ENCODE measurements at places on chromosomes 12 and 14. TPM values are rescaled to one million over a fixed set of nuclear protein-coding genes. Genes with fewer than 3 reads are reported as not detected.
A peak's percentile ranks its signal among the peaks of the same experiment; 100 is the strongest.

DNA sequence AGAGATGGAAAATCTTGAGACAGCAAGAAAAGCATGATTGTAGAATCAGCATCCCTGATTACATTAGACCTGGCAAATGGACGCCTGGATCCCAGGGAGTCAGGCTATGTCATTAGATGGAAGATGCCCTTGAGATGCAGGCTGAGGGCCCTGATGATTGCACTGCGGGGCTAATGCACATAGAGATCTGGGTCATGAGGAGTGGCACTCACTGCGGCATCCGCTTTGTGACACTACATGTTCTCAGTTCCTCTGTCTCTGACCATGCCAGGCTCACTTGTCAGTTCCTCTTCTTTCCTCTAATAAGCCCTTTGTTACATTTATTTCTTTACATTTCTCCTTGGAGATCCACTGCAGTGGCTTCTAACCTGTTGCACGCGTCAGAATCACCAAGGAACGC, 70.1 kb upstream of the GPATCH2L start:
- DNase-seq = no peak

DNA sequence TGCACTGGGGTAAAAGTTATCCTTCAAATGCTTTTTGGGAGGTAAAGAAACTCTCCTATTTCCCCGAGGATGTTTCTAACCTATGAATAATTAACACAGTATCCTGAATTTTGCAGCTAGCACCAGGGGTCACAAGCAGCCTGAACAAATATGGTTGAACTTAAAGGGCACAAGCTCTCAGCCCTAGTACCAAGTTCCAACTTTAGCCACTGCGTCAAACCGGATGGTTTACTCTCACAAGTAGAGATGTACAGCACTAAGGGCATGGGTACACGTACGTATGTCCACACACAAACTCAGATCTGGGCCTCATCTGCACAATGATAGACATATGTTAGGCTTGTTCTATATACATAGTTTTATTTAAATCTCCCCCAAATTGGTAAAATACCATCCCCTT, 4.7 kb downstream of the CCDC88C start:
- no peak for DNase-seq

GRCh38 chr14:59313658-59314608, 125.5 kb downstream of the DAAM1 start:
- DNase-seq = no peak

DNA sequence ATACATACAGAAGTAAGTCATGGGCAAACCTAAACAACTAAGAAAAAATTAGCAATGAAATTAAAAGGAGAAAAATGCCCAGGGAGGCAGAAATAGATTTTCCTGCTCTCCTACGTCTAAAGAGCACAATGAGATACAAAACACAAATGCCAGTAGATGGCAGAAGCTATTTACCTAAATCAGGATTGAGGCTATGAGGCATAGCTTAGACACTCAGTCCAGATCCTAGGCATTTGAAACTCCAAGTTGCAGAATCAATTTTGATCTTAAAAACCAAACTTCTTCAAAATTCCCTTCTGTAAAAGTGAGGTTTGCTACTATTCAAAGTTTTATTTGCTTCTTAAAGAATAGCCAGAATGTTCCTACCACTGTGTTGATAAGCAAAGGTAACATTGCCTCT, 368.6 kb downstream of the DAD1 start:
- peak; percentile 9 for DNase-seq

- DNase-seq = no peak
Observed at GRCh38 chr12:105040476-105040875, 43.8 kb downstream of the ALDH1L2 start.

DNA sequence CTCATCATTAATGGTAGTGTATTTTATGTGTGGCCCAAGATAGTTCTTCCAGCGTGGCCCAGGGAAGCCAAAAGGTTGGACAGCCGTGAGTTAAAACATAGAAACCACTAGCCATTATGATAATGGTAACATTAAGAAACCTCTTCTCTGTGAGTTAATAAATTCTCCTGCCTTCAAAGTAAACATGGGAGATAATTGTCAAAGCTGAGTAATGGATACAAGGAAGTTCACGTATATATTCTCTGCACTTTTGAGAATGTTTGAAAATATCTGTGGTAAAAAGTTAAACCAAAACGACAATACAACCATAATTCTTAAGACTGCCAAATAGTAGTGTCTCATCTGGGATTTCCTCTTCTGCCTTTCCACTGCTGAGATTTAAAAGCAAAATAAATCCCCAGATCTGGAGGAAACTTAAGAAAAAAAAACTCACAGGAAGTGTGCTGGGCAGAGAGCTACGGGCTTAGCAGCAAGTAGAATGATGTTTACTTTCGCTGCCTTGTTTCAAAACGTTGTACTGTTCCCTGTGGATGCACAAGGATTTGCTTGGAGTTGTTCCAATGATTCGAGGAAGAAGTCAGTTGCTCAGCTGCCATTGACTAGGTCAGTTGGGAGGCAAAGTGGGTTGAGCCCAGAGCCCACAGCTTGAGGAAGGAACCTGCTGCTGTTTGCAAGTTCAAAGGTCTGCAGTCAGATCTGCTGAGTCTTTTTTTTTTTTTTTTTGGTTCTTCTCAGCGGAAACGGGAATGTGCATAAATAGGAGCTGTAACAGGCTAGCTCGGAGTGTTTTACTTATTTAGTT, 1.7 kb downstream of the TPCN1 start:
- DNase-seq = peak; percentile 93

DNA sequence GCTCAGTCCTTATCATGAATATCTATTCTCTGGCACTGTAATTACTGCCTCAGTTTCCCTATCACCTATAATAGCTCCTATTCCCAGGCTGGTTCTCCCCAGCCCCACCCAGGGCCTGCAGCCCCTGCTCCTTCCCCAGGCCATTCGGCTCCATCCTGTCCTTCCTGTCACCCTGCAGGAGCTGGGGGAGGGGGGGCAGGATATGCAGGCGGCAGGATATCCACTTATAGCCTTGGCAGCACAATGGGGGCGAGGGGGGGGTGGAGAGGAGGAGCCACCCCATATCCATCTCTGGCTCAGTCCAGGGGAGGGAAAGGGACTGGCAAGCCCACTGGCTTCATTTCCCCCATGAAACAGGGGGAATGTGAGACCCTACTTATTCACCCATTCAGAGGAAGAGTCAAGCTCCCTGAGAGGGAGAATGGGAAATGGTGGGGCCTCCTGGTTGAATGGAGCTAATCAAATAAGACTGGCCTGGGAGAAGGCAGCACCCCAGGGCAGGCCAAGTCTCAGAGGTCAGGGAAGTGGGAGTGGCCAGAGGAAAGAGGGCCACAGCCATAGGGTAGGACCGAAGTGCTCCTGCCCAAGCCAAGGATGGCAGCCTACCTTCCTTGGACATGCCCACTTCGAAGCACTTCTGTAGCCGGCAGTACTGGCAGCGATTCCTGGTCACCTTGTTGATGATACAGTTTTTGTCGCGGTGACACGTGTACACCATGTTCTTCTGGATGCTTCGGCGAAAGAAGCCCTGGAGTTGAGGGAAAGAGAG, 7.8 kb upstream of the ITGB7 start:
- no peak for DNase-seq

DNA sequence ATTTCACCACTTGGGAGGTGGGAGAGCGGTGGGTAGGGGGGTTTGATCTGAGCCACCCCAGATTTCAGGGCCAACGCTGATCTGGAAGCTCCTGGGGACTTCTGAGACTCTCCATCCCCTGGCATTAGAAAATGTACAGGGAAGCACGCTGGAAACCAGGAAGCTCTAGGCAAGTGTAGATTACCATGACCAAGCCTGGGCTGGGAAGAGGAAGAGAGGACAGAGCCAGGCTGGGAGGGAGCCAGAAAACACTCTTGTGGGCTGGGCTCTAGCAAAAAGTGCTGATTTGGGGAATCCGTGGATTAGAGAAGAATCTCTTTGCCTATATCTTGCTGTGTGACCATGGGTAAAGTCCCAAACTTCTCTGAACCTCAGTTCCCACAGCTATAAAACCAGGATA, 236.7 kb downstream of the BCL11B start:
- peak; percentile 42 for DNase-seq

GRCh38 chr12:118053071-118053985, 7.7 kb downstream of the WSB2 start:
- DNase-seq = no peak

DNA sequence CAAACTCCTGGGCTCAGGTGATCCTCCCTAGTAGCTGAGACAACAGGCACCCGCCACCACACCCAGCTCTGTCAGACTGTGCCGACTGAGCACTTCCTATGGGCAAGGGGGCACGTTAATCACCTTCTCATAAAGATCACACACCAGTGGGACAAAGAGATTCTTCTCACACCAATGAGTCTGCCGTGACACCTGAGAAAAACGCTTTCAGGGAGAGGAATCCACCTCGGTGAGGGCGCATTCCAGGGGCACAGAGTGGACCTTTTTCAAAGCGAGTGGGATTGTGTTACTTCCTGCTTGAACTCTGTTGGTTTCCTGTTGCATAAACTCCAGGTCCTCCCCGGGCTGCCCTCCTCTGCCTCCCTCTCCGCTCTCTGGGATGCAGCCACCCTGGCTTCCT, 17.5 kb upstream of the SCARB1 start:
- DNase-seq = no peak

- DNase-seq = no peak
Observed at GRCh38 chr14:86640288-86640687, 1110.3 kb downstream of the FLRT2 start.

- no peak for DNase-seq
Observed at GRCh38 chr14:72604133-72604532, 289.8 kb downstream of the DPF3 start.

- no peak for DNase-seq
Observed at GRCh38 chr12:46921764-46922133, 96.0 kb upstream of the SLC38A4 start.

DNA sequence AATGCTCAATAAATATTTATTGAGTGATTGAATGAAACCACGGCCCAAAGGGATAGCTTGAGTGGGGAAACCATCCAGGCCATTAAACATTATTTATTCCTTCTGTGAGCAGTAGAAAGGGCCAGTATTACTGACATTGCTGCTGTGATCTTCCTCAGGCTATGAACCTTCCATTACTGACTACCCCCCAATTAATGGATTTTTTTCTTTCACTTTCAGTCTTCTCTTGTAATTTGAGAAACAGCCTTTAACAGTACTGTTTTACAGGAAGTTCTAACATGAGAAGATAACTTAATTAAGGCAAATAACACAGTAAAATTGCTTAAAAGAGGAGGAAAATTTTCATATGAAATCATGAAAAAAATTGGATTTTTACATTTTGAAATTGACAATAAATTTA, 629.5 kb downstream of the TRHDE start:
- DNase-seq = peak; percentile 1

GRCh38 chr12:103499571-103499970, 3.8 kb upstream of the C12orf42 start:
- no peak for DNase-seq

DNA sequence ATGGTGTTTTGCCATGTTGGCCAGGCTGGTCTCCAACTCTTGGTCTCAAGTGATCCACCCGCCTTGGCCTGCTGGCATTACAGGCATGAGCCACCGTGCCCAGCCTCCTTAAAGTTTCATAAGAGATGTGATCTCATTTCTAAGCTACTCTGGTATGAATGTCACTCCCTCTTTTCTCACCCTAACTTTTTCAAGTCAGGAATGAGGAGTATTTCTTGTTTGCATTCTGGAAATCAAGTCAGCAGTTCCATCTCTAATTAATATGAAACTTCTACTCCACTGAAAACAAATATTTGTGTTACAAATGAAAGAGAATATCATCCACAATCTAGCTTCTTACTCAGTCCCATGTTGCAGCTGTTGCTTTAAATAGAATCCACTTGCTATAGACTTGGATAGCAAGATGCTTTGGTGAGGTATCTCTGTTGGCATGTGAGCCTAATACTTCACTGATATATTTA, 61.3 kb downstream of the ARF6 start:
- no peak for DNase-seq

DNA sequence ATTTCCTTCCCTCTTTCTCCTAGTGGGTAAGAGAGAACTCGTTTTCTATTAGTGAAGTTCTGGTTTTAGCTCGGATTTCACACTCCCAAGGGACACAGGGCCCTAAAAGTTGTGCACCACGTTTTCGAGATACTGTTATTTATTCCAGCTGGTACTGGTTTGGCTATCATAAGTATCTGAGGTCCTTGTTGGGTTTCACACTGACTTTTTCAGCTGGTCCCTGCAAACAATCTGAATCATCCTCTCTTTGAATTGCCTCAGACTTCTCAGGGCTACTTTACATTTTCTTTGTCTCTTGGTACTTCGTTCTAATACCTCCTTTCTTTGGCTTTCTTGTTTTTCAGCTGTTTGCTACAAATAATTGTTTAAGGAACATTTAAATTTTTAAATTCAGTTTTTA, 75.7 kb downstream of the SCN8A start:
- DNase-seq = no peak

GRCh38 chr14:34650786-34651584, 21.0 kb upstream of the SNX6 start:
- DNase-seq = peak; percentile 98

GRCh38 chr12:88703790-88704189, 123.5 kb upstream of the KITLG start:
- DNase-seq = peak; percentile 43

GRCh38 chr14:96053600-96054381, 14.6 kb downstream of the C14orf132 start:
- peak; percentile 89 for DNase-seq

DNA sequence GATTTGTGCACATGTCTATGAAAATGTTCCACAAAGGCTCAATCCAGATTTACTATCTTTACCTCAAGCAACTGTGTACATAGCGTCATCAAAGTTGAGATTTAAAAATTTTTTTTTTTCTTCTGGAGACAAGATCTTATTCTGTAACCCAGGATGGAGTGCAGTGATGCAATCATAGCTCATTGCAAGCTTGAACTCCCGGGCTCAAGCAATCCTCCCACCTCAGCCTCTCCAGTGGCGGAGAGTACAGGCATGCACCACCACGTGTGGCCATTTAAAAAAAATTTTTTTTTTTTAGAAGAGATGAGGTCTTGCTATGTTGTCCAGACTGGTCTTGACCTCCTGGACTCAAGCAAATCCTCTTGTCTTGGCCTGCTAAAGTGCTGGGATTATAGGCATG, 2.3 kb downstream of the COCH start:
- DNase-seq = no peak

SERPINA1 gene
- 8.3 TPM for total RNA-seq

SSTR1 gene
- 0.64 TPM for total RNA-seq

FZD10 gene
- total RNA-seq = not detected

NXPH4 gene
- total RNA-seq = 3.1 TPM

OR6C6 gene
- total RNA-seq = not detected

HOXC12 gene
- not detected for total RNA-seq

SLC17A8 gene
- total RNA-seq = not detected

OR6C68 gene
- not detected for total RNA-seq

DMAC2L gene
- total RNA-seq = 5.5 TPM

ZC2HC1C gene
- 9.8 TPM for total RNA-seq

Measured in M059J (cell line).